ENCODE measurements at places on chromosomes 7 and 10.
A peak's percentile ranks its signal among the peaks of the same experiment; 100 is the strongest.

DNA sequence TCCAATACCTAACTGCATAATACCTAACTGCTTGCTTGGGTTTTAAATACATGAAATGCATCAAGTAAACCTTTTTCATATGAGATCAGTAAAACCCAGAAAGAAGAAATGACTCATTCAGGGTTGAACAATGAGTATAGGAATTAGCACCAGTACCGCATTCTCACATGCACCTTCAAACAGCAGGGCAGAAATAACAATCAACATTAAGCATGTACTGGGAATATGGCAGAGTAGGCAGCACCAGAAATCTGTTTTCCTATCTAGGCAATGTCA, 850.3 kb upstream of the SORCS1 start:
- DNase-seq = no peak

DNA sequence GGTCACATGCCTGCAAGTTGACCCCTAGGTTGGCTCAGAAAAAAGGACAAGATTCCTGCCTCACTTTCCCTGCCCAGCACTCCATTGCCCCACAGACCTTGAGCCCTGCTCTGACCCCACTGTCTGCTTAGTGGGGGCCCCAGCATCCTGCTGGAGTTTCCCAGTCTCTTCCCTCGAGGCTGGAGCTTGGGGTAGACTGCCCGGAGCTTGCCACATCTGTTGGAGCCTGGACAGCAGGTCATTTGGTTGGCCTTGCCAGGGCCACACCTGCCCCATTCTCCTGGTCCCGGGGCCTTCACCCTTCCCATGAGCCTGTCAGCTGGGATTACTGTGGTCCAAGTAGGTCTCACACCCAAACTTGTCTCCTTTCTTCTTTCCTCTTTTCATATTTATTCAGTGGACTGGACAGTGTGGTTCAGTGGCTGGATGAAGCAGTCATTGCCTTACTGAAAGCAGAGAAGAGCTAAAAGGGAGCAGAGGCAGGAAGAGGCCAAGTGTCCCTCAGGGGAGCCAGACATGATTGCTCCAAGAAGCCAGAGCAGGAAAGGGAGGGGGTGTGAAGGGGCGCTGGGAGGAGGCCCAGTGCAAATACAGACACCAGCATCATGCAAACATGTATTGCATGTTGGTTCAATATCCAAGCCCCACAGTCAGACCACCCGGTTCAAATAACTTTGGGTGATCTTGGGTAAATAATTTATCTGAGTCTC, 56.2 kb upstream of the CACUL1 start:
- no peak for DNase-seq

DNA sequence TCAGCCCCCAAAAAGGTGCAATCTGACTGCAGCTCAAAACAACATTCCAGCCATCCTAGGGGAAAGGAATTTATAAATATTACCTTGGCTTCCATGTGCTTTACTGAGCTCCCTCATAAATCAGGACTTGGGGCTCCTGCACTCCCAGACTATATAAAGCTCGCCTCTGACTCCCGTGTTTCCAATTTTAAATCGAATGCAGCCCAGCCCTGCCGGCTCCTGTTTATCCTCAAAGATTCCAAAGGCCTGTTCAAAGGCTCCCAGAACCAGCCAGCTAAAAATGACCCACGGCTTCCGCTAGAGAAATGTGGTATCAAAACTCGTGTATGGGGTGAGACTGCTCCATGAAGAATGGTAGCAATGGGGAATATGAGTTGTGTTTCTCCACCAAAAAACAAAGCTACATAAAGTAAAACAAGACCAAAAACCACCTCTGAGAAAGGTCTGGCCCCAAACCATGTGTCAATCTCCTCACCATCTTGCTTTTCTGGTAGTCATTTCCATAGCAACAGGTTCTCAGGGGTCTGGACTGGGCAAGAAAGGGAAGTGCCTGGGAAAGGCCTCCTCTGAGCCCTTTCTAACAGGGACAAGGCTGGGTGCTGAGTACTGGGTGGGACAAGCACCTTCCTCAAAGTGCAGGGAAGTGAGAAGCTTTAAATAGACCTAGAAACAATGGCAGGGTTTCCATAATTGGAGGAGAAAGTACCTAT, 5.1 kb downstream of the CALML3 start:
- DNase-seq = no peak

DNA sequence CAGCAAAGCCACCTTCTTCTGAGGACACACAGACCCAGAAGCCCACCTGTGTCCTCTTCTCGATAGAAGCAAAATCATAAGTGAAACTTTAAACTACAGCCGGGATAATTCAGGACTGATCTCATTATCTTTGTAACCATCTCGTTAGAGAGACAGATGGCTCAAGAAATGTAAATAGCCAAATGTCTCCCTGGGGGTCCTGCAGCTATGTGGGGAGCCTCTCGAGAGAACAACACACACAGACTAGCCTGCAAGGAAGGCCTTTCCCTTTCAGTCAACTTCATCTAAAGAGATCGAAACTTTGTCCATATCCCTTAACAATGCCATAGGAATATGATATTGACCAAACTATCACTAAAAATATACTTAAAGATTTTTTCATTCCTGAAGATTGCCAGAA, 93.5 kb downstream of the VWC2 start:
- DNase-seq = no peak

GRCh38 chr7:74148491-74148890, 25.7 kb upstream of the EIF4H start:
- no peak for DNase-seq

- no peak for DNase-seq
These were observed 161.4 kb downstream of the RAPGEF5 start for GRCh38 chr7:22195397-22196172.

DNA sequence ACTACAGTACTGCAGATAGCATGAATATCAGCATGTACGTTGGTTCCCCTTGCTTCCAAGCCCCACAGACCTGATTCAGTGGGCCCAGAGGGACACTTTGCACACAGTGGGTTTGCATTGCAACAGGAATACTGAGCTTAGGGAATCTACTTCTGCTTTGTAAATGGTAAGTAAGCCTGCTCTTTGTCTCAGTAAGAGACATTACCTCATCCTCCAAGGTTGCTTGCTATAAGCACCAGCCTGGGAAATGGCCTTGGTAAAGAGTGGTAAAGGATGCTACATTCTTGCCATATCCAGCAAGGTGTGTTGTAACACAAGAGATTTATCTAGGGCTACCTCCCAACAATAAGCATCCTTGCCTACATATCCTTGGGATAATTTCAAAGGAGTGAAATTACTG, 730.5 kb downstream of the INHBA start:
- DNase-seq = no peak

DNA sequence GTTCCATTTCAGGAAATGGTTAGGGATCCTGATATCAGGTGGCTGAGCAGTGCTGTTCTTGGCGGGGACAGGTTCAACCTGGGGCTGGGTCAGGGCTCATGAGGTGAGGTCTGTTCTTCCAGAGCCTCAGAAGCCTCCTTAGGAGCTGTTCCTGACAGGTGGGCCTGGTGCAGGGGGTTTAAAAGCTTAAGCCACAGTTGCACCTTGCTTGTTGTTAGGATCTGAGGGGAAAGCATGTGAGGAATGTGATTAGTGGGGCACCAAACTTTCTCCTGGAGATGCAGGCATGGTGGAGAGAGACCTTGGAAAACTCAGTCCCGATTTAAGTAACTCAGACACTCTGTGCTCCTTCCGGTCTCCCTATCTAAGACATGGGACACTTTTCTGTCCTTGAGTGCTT, 18.7 kb upstream of the CRHR2 start:
- no peak for DNase-seq

DNA sequence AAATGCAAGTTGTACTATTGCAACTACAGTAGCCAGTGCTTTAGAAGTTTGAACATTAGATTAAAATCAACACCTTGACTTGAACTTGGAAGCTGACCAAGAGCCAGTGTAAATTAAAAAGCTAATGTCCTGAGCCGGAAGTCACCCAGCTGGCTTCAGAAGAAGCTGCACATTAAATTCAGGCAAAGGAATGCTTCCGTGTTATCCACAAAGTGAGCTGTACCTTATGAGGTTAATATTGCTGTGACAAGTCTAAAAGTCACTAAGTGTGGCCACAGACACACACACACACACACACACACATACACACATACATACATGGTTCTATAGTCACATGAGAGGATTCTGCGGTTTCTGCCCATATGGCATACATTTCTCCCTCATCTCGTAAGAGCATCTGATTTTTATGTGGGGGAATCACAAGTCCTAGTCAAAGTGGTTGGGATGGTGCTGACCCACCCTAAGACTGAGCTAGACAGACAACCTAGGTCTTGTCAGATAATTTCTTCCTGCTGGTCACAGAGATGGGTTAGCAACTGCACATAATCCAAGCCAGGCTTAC, 612.9 kb downstream of the SORCS1 start:
- DNase-seq = no peak

DNA sequence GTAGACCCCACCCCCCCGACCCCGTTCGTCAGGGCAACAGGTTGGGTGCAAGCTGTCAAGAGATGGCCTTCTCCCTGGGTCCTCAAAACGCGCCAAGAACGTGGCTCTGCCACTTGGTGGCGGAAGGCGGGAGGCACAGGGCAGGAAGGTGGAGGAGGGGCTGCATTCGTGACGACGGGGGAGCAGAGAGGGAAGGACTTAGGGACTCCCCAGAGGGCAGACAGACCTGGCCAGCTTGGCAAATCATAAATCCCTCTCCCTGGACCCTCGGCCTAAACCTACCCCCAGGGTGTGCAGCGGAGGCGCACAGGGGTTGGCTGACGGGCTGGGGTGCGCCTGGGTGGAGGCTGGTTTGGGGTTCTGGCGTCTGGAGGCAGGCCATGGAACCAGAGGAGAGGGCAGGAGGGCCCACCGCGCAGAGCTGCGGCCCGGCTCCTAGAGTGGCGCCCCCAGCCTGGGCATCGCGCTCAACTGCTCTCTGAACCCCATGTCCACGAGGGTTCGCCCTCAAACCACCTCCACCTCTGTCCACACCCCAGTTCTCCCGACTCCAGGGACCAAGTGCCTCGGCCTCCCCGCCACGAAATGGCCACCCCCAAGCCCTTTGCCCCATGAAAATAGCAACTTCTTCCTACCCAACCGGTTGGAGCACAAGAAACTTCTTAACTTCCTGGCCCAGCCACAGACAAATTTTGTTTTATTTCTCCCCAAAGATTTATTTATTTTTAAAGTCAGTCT, 10.8 kb upstream of the GATA3 start:
- peak; percentile 50 for DNase-seq

GRCh38 chr7:84876061-84876821, 310.6 kb downstream of the SEMA3D start:
- no peak for DNase-seq

GRCh38 chr10:122331100-122331499, 43.4 kb upstream of the PLEKHA1 start:
- no peak for DNase-seq

DNA sequence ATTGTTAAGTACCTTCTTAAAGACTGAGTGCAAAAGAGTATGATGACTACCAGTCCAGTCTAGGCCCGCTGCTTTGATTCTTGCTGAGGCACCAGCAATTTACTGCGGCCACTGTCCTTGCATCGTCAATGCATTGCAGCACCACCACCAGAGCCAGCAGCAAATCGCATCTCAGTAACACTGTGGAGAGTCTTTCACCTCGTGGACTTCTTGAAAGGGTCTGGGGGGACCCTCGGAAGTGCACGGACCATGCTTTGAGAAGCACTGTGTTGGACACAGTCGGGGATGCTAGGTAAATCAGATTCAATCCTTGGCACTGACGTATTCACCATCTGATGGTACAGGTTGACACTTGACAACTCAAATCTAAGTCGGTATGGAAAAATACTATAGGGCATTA, 493.6 kb downstream of the RPS24 start:
- no peak for DNase-seq

- no peak for DNase-seq
These were observed 111.2 kb upstream of the KLF6 start for GRCh38 chr10:3896161-3896560.

GRCh38 chr7:83970081-83970480, 224.5 kb downstream of the SEMA3A start:
- no peak for DNase-seq

- no peak for DNase-seq
These were observed 33.8 kb downstream of the UBE2H start for GRCh38 chr7:129918922-129919321.

- DNase-seq = no peak
These were observed 17.2 kb downstream of the TAS2R60 start for GRCh38 chr7:143460271-143460979.

- no peak for DNase-seq
These were observed 44.0 kb upstream of the COL13A1 start for GRCh38 chr10:69757553-69758309.

DNA sequence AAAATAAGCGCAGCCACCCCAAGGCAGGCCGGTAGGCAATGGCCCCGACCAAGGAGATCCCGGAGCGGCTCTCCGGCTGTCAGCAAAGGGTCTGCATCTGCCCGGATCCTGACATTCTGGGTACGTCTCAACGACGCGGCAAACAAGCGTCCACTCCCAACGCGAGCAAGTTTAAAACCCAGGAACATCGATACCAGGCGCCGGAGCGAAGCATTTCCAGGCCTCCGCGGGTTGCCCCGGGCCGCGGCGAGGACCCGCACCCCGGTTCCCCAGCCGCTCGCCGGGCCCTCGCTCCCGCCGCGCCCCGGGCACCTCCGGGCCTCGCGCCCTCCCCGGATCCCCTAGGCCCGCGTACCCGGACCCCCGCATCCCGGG, 453 bp downstream of the URGCP start:
- peak; percentile 19 for DNase-seq

- no peak for DNase-seq
These were observed 76.7 kb upstream of the EN2 start for GRCh38 chr7:155380976-155381851.

- DNase-seq = peak; percentile 16
These were observed 83.9 kb downstream of the JAZF1 start for GRCh38 chr7:28096713-28097112.

GRCh38 chr7:3552499-3552898, 251.4 kb downstream of the SDK1 start:
- no peak for DNase-seq

- no peak for DNase-seq
These were observed 20.8 kb downstream of the ZDHHC16 start for GRCh38 chr10:97466755-97467154.

DNA sequence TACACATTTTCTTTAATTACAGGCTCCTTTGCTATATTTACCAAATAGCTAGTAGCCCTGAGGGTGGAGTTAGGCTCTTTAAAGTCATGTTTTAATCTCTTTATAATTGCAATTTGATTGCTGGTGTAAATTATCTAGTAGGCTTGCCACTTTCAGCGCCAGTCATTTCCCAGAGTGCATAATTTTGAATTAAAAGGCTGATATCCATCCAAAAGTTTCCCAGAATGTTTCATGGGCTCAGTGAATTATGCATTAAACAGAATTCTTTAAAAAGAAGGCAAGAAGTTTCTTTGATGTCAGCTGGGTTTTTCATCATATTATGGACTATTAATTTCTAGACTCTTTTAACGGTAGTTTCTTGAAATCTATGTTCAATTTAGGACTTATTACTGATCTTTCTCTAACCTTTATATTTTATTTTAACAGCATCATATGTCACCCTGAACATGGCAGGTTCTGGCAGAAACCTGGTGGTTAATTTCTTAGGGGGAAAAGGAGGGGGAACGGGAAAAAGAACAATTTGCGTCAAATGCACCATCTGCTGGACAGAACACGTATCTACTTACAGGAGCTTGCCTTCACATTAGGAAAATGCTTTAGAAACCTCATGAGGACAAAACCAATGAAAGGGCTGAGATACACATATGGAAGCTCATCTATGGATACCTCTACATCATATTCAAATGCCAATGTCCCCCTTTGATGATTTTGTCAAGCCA, 171.1 kb downstream of the GRM3 start:
- no peak for DNase-seq

GRCh38 chr10:6542999-6543430, 37.1 kb downstream of the PRKCQ start:
- peak; percentile 19 for DNase-seq
